Fibroblast of the conjunctiva (primary cell): ENCODE measurements at places on chromosomes 5 and 9.

GRCh38 chr9:69599232-69599971 is 72.8 kb downstream of the APBA1 start:
- no peak for DNase-seq

DNA sequence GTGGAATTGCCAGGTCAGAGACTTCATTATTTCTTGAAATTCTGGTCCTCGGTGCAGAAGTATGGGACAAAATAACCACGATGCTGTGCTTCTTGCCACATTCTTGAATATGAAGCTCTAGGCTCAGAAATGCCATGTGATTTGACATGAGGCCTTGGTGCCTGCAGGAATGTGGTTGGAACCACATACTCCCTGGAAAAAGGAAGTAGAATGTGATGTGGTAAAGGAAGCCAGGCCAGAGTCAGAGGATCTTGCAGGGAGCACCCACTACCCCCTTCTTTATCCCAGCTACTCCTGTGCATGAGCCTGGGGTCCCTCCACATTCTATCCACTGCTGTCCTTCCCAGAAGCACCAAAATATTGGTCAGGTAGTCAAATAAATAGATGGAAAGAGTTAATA is 80.9 kb downstream of the FOXD1 start:
- DNase-seq = no peak

GRCh38 chr9:7790819-7791182 is 8.8 kb downstream of the DMAC1 start:
- DNase-seq = no peak

DNA sequence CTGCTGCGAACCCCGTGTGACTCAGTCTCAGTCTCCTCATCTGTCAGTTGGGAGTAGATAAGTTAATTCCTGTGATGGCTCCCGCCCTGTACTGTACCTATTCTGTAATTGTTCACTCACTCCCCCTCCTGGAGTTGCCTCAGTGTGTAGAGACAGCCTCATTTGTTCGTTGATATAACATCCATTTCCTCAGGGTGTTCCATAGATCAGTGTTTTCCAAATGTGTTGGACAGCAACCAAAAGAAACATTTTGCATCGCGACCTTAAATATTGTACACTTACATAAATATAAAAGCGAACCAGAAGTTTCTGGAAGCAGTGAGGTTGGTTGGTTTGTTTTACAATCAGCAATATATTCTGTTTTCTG is 698 bp downstream of the NFX1 start:
- DNase-seq = no peak

- DNase-seq = no peak
These were observed 142.3 kb downstream of the BNC2 start for GRCh38 chr9:16728137-16728508.

DNA sequence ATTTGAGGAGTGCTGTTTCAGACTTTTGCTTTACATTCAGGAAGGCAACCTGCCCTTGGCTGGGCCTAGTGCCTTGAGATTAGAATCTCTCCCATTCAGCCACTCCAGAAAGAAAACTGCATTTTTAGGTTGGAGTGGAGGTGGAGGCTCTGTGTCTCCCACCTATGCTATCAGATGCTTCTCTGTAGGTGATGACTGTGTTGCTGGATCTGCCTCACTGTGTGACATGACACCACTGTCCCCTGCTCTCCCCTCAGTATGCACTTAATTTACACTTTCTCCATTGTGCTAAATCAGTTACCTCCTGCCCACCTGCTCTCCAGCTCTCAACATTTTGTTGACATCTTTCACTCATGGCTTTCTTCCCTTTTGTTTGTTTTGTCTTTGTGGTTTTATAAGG is 265.8 kb downstream of the TENT4A start:
- no peak for DNase-seq

GRCh38 chr5:76742583-76742982 is 26.7 kb downstream of the F2R start:
- no peak for DNase-seq

DNA sequence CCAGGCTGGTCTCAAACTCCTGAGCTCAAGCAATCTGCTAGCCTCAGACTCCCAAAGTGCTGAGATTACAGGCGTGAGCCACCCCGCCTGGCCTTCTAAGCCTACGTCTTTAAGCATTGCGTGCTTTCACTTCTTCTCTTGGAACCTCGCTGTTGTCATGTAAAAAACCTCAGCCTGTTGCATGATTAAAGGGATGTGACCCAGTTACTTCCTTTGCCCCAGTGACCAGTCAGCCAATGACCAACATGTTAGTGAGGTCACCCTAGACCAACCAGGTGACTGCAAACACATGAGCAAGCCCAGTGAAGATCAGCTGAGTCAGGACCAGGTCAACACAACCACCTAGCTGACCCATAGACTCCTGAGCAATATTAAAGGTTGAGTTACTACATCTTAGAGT is 10.5 kb downstream of the KIF4B start:
- DNase-seq = no peak

- no peak for DNase-seq
These were observed 12.6 kb upstream of the PRDM12 start for GRCh38 chr9:130651752-130652151.

DNA sequence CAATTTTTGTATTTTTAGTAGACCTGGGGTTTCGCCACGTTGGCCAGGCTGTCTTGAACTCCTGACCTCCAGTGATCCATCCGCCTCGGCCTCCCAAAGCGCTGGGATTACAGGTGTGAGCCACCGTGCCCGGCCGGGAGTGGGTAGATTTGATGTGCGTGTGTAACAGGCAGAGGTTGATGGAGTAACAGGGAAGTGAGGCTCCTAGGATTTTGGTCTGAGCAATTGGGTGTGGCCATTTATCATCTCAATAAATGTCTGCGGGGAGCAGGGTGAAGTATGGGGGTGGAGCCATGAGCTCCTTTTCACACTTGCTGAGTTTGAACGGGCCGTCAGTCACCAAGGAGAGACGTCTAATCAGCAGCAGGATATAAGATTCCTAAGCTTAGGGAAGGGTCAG is 1.2 kb upstream of the REXO4 start:
- no peak for DNase-seq
